Keratinocyte (primary cell): ENCODE measurements at places on chromosomes 2 and 18.

- no peak overlapping the region for H3K4me3 ChIP-seq
- H3K4me1 ChIP-seq = no peaks in the 10 kb centered on the region
- no peaks in the 10 kb centered on the region for H3K27me3 ChIP-seq
- no peak for DNase-seq
These were observed 1267.1 kb downstream of the LRP1B start for GRCh38 chr2:140863713-140864112.

DNA sequence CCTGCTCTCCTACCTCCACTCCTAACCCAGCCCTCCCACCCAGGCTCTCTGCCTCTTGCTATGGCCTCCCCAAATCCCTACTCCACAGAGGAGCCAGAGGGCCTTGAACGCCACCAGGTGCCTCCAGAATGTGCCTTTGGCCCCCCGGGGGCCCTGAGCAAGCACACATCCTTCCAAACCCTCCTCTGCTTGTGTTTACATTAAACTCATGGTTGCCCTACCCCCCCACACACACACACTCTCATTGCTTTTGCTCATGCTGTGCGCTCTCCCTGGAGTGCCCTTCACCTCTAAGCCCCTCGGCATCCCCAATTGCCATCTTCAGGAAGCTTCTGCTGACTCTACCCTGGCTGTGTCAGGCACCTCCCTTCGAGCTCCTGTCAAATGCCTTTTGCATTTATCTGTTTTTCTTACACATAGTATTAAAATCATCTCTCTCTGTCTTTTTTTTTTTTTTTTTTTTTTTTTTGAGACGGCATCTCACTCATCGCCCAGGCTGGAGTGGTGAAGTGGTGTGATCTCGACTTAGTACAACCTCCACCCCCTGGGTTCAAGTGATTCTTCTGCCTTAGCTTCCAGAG is 16.3 kb upstream of the TET3 start:
- no peak for DNase-seq
- no peaks in the 10 kb centered on the region for H3K4me1 ChIP-seq
- H3K4me3 ChIP-seq = no peak overlapping the region
- H3K36me3 ChIP-seq = no peaks in the 10 kb centered on the region
- H3K27me3 ChIP-seq = no peaks in the 10 kb centered on the region

- peaks cover 2% of the 10 kb centered on the region for H3K36me3 ChIP-seq
- H3K4me3 ChIP-seq = no peak overlapping the region
- DNase-seq = peak; percentile 58
- peaks cover 23% of the 10 kb centered on the region for H3K4me1 ChIP-seq
- no peaks in the 10 kb centered on the region for H3K27me3 ChIP-seq
- no peak overlapping the region for H3K27ac ChIP-seq
These were observed 142.4 kb upstream of the ALPP start for GRCh38 chr2:232236200-232236599.

DNA sequence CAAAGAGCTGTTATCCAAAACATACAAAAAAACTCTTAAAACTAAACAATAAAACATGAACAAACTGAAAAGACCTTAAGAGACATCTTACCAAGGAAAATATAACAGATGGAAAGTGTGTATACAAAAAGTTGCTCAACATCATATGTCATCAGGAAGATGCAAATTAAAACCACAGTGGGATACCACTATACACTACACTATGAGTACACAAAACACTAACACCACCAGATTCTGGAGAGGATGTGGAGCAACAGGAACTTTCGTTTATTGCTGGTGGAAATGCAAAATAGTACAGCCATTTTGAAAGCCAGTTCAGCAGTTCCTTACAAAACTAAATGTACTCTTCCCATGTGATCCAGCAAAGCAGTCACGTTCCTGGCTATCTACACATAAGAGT is 221.4 kb downstream of the CMPK2 start:
- H3K27me3 ChIP-seq = no peaks in the 10 kb centered on the region
- H3K27ac ChIP-seq = no peak overlapping the region
- H3K36me3 ChIP-seq = no peaks in the 10 kb centered on the region
- H3K4me3 ChIP-seq = no peak overlapping the region
- DNase-seq = no peak
- H3K4me1 ChIP-seq = no peaks in the 10 kb centered on the region

DNA sequence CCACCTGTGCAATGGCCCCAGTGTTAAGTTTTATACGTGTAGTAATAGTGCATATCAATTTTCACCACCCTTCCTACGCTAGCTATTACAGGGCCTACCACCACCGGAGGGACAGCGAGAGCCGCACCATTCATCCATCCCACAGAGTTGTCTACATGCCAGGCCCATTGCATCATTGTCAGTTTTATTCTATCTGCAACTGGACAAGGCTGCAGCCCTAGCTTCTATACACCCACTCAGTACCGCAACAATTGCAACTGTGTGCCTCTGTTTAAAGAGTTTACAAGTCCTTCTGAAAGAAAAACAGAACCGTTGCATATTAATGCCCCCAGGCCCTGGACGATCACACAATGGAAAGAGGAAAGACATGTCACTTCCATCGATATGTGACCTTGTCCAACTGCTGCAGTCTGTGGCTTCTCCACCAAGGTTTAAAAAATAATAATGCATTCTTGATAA is 58.6 kb downstream of the ZEB2 start:
- H3K36me3 ChIP-seq = no peaks in the 10 kb centered on the region
- H3K4me1 ChIP-seq = no peaks in the 10 kb centered on the region
- no peak overlapping the region for H3K27ac ChIP-seq
- no peak for DNase-seq
- H3K27me3 ChIP-seq = no peaks in the 10 kb centered on the region
- H3K4me3 ChIP-seq = no peak overlapping the region
